Activated T-cell treated with anti-CD3 and anti-CD28 coated beads for 24 hours (primary cell): ENCODE measurements at places on chromosomes 1 and 21.
A peak's percentile ranks its signal among the peaks of the same experiment; 100 is the strongest.

- DNase-seq = no peak
Measured at GRCh38 chr1:112431038-112431437, 35.0 kb downstream of the CTTNBP2NL start.

- no peak for DNase-seq
Measured at GRCh38 chr1:24266398-24266941, 52.7 kb upstream of the GRHL3 start.

DNA sequence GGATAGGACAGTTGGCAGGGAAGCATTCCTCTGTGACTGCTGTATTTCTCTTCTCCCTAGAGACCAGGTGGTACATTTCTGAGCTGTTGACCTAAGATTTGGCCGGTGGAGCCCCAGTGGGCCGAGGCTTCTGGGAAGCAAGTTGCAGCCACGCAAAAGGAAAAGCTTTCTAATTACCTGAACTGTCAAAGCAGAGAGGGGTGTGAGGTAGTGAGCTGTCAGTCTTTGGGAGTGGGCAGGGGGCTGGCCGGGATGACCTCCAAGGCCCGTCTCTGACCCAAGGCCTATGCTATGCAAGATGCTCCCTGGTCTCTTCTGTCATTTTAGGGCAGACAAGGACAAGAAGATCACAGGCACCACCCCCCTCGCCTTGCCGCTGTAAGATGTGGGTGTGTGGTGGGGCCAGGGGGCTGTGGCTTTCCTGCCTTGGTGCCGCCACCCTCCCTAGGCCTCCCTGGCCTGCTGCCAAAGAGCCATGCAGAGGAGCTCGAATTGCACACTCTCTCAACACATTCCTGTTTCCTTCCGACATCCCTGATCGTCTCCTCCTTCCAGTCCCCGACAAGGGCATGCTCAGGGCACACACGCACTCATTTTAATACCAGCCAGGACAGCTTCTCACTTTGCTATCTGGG lies 7.7 kb downstream of the PADI1 start:
- DNase-seq = peak; percentile 43

DNA sequence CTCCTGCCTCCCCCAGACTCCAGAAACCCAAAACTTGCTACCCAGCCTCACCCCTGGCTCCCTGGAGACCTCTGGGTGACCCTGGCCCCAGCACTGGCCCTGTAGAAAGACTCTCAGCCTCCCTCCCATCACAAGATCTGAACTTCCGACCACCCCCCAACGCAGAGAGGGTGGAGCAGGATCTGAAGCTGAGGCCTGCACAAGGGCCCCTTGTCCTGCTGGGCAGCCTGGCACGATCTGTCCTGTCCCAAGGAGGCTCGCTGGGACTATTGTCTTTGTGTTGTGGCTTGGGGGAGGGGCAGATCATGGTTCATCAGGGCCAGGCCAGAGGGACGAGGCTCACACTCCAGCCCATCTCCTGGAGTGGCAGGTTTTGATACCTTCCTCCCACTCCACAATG lies 20.0 kb downstream of the PHLDA3 start:
- no peak for DNase-seq

GRCh38 chr1:26690157-26690556 lies 5.7 kb upstream of the ARID1A start:
- no peak for DNase-seq

DNA sequence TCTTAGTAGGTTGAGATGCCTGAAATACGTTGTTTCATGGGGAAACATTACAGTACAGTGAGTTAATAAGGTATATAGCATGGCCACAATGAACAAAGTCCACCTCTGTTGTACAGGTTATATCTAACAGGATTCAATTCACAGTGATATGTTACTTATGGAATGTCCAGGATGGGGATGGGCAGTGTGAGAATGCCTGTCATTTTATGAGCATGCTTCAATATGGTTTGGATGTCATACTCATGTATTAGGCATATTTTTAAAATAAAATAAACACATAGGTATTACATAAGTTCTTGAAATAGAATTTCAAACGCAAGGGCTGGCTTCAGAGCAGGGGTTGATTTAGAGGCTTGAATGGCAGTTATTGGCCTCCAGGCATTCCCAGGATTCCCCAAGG lies 6.1 kb upstream of the PHLDA3 start:
- no peak for DNase-seq

GRCh38 chr1:15785683-15786082 lies 21.8 kb downstream of the UQCRHL start:
- no peak for DNase-seq

DNA sequence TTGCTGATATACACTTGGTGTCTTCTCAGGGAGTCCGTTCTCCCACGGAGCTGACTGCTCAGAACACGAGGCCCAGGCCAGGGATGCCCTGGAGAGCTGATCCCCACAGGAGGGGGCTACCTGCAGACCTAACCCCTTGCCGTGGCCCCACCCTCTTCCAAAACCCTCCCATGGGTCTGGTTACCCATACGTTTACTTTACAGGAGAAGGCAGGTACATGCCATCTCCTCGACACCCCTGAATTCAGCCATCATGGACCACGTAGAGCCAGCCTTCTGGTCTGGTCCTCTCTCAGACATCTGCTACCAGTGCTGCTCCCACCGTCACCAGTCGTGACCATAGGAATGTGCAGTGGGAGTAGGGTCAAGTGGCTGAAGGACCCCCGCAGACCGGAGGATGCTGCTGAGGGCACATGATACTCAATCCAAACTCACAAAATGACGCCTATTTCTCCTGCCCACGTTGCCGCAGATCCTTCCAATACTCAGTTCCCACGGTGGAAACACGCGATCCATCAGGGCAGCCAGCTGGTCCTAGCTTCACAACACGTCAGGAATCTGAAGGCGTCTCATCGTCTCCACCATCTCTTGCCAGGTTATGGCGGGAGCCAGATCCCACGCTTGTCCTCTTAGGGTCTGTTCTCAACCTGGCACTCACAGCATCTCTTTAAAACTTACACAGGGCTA lies 26.7 kb downstream of the PGBD5 start:
- no peak for DNase-seq

DNA sequence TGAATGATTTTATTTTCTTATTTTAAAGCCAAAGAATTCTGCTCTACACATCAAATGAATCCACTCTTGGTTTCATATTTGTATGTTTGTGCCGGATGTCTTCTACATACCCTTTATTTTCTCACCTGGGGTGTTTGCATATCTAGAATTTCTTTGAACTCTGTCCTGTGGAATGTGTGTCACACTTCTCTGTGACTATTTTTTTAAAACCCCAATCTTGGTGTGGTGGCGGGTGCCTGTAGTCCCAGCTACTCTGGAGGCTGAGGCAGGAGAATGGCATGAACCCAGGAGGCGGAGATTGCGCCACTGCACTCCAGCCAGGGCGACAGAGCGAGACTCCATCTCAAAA lies 35.4 kb downstream of the CENPF start:
- DNase-seq = no peak

- no peak for DNase-seq
Measured at GRCh38 chr1:67393240-67393639, 37.0 kb downstream of the SERBP1 start.

GRCh38 chr1:57270927-57271698 lies 152.7 kb downstream of the DAB1 start:
- DNase-seq = no peak

DNA sequence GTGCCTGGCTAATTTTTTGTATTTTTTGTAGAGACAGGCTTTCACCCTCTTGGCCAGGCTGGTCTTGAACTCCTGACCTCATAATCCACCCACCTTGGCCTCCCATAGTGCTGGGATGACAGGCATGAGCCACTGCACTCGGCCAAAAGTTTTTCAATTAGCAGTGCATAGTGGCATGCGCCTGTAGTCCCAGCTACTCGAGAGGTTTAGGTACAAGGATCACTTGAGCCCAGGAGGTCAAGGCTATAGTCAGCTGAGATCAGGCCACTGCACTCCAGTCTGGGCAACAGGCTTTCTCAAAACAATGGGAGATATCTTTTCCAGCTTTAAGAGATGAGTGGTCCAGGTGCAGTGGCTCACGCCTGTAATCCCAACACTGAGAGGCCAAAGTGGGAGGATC lies 30.8 kb downstream of the DAP3 start:
- no peak for DNase-seq

DNA sequence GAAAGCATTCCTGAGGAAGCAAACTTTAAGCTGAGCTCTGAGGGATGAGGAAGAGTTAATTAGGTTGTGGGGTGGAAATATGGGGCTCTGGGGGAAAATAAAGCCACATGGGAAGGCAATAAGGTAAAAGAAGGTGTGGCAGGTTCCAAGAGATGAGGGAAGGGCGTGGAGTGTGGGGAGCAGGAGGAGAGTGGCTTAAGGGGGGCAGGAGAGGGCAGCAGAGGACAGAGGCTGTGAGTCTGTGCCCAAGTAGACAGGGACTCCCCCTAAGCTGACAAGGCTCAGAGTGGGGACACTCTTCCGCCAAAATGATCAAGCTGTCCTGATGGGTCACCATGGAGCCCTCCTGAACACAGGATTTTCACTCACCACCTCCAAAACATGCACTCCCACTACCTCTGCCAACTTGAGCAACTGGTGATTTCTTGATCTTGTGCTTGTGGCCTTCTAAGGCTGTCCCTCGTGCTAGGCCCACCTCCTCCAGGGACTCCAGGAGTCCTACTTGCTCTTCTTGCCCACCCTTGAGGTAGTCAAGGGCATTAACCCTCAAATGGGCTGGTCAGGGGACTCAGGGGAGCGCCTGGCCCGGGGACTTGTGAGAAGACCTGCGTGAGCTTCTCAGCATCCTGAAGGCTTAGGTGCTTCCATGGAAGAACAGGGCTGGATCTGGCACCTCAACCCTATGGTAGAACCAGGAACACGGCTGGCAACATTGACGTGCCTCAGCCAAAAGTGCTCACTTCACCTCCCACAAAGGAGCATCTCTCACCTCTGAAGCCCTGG lies 23.4 kb downstream of the DMAP1 start:
- no peak for DNase-seq

- DNase-seq = no peak
Measured at GRCh38 chr1:94883691-94884090, 43.2 kb downstream of the CNN3 start.

GRCh38 chr1:42340093-42340492 lies 5.1 kb upstream of the FOXJ3 start:
- DNase-seq = no peak

DNA sequence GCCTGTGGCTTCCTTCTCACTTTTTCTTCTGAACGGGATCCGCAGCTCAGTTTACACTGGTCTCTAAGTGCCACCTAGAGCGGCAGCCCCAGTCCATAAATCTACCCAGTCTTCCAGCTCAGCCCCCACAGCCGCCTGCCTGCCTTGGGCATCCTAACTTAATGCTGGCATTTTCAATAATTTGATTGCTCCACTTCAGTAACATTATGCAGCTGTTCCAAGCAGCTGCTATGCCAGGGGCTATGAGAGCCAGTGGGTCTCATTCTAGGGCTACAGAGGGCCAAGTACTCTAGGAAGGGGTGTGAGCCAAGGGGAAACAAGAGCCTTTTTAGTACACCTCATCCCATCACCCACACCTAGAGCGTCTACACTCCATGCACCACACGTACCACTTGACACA lies 48.4 kb upstream of the COA6 start:
- DNase-seq = no peak

GRCh38 chr21:15283789-15284188 lies 219.0 kb upstream of the NRIP1 start:
- DNase-seq = no peak

- no peak for DNase-seq
Measured at GRCh38 chr1:201515895-201516294, 9.0 kb upstream of the CSRP1 start.

DNA sequence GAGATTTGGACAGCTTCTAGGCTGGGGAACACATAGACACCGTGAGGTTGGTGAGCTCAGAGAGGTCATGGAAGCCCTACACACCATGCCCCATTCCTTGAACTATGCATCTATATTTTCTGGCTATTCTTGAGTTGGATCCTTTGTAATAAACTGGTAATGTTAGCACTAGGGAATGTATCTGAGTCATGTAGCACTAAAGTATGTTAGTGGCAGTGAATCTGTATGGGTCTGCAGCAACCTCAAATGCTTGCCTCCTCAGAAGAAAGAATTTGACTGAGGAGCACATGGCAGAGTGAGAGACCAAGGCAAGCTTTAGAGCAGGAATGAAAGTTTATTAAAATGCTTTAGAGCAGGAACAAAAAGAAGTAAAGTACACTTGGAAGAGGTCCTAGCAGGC lies 43.7 kb upstream of the LRRC7 start:
- no peak for DNase-seq

DNA sequence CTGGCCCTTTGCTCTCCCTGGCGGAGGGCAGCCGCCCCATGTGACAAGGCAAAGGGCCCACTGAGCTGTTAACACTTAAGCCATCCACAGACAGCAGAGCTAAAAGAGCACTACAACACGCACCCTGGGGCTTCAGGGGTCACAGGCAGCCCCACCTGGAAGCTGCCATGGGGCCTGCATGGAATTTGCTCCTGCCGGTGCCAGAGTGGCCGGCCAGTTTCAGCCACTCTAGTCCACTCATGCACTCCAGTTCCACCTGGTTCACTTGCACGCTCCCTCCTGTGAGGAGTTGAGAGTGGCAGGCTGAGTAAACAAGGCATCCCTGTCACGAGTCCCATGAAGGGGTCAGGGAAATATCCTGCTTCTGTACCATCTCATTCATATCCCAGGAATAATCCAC lies 55.3 kb downstream of the RIMS3 start:
- no peak for DNase-seq

DNA sequence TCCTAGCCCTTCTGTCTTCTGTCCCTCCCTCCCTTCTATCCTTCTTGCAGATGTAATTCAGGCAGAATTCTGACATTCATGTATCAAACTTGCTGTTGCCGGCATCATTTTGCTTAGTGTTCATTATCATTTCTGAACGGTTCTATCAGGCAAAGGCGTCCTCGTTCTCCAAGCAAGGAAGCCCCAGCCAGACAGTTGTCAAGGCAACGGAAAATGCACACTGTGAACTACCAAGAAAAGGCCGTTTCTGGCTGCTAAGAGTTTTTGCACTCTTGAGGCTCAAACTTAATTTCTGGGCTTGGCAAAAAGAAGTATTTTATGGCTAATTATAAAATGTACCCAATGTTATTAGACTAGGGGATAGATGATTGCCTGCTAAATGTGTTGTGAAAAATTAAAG lies 164.7 kb upstream of the KCNJ15 start:
- no peak for DNase-seq

DNA sequence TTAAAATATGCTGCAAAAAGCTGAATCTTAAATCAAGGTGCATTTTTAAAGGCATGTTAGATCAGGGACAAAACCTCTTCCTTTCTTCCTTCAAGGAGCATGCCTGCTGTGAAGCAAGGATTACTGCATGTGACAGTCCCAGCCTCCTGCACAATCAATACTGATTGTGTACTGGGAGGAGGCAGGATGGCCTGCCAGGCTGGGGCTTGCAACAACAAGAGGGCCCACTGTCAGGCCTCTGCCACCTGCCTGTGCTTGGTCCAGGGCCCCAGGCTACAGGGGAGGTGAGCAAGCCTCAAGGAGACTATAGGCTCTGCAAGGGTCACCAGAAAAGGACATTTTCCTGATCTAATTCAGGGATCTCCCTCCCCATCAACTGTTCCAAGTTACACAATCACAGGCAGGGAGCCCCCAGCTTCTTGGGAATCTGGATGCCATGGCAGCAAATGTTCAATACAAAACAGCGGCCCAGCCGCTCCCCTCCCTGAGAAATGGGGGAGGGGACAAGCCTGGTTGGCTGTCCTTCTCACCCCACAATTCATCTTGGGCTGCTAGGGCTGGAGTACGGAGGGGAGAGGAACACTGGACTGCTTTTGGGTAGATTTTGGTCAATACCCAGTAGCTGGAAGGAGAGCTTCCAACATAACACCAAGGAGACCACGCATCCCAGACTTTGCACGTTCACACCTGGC lies 76.7 kb downstream of the SSBP3 start:
- DNase-seq = no peak

GRCh38 chr1:218259800-218260199 lies 25.3 kb upstream of the RRP15 start:
- DNase-seq = no peak

GRCh38 chr1:157181258-157181657 lies 43.1 kb upstream of the ETV3 start:
- DNase-seq = no peak
